ENCODE measurements at places on chromosomes 5 and 9. TPM values are rescaled to one million over a fixed set of nuclear protein-coding genes. Genes with fewer than 3 reads are reported as not detected.

Gene TMEM215
- total RNA-seq, result not detected

Gene PRDM9
- total RNA-seq, result not detected

Gene SLC36A2
- total RNA-seq, result not detected

Gene SPOCK1
- not detected for total RNA-seq

Gene MSMP
- 0.39 TPM for total RNA-seq

Gene MCIDAS
- total RNA-seq, result not detected

Gene NR6A1
- total RNA-seq, result 0.82 TPM

DNA sequence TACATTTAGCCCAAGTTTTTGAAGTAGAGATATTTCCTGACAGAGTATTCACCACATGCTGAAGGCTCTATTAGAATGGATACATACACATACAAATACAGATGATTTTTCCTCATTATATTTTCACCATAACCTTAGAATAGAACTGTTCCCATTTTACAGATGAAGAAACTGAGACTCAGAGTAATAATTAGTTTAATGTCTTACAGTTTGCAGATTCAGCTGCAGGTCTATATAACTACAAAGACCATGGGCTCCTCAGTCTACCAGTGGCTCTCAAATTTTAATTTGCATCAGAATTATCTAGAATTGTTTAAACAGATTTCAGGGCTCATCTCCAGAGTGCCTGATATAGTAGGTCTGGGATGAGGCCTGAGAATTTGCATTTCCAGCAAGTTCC, 64.4 kb downstream of the GRAMD2B start:
- H3K4me1 ChIP-seq, result no peaks in the 10 kb centered on the region
- no peak overlapping the region for H3K27ac ChIP-seq
- no peak overlapping the region for H3K4me3 ChIP-seq
- H3K36me3 ChIP-seq, result peaks cover 40% of the 10 kb centered on the region

- H3K36me3 ChIP-seq, result no peaks in the 10 kb centered on the region
- peaks cover 47% of the 10 kb centered on the region for H3K4me1 ChIP-seq
- H3K27me3 ChIP-seq, result no peaks in the 10 kb centered on the region
- H3K4me3 ChIP-seq, result peak overlapping the region; percentile 82
- no peak for DNase-seq
These were observed 1.3 kb downstream of the ARSB start for GRCh38 chr5:78983601-78984438.

GRCh38 chr5:135591277-135591676, 12.5 kb upstream of the CXCL14 start:
- H3K36me3 ChIP-seq, result no peaks in the 10 kb centered on the region
- H3K27ac ChIP-seq, result no peak overlapping the region
- H3K4me3 ChIP-seq, result no peak overlapping the region
- DNase-seq, result no peak
- peaks cover 7% of the 10 kb centered on the region for H3K27me3 ChIP-seq
- no peaks in the 10 kb centered on the region for H3K4me1 ChIP-seq

- H3K4me1 ChIP-seq, result peaks cover 18% of the 10 kb centered on the region
- peaks cover 9% of the 10 kb centered on the region for H3K27me3 ChIP-seq
- peak; percentile 53 for DNase-seq
These were observed 216.5 kb downstream of the PDZD2 start for GRCh38 chr5:31855134-31856040.

GRCh38 chr9:78011049-78011448, 20.6 kb downstream of the GNAQ start:
- H3K4me3 ChIP-seq, result no peak overlapping the region
- peak overlapping the region; percentile 85 for H3K27ac ChIP-seq
- peaks cover 4% of the 10 kb centered on the region for H3K36me3 ChIP-seq
- peaks cover 61% of the 10 kb centered on the region for H3K4me1 ChIP-seq

GRCh38 chr5:130939059-130939458, 226.0 kb downstream of the HINT1 start:
- no peak overlapping the region for H3K27ac ChIP-seq
- no peaks in the 10 kb centered on the region for H3K27me3 ChIP-seq
- no peaks in the 10 kb centered on the region for H3K4me1 ChIP-seq
- H3K4me3 ChIP-seq, result no peak overlapping the region
